ENCODE measurements at places on chromosomes 3 and 15.
A peak's percentile ranks its signal among the peaks of the same experiment; 100 is the strongest.

DNA sequence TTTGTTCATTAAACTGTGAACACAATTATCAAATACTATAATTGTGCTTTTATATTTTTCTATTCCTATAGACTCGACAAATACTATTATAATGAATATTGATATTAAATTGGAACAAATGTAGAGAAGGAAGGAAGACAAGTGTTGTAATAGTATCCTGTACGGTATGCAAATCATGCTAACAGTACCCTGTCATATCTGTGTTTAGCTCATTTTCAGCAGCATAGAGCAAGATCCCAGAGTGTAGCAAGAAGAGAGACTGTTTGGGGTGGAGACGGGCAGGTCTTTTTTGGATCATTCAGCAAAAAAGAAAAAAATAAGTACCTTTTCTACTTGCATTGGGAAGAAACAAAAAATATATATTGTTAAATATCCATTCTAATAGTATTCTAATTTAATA is 224.1 kb downstream of the TPRG1 start:
- no peak for DNase-seq

GRCh38 chr3:140509534-140509933 is 168.3 kb upstream of the TRIM42 start:
- DNase-seq = no peak

GRCh38 chr3:37995652-37996641 is 5.4 kb downstream of the VILL start:
- peak; percentile 35 for DNase-seq

GRCh38 chr15:92521624-92522008 is 127.9 kb downstream of the ST8SIA2 start:
- peak; percentile 44 for DNase-seq

DNA sequence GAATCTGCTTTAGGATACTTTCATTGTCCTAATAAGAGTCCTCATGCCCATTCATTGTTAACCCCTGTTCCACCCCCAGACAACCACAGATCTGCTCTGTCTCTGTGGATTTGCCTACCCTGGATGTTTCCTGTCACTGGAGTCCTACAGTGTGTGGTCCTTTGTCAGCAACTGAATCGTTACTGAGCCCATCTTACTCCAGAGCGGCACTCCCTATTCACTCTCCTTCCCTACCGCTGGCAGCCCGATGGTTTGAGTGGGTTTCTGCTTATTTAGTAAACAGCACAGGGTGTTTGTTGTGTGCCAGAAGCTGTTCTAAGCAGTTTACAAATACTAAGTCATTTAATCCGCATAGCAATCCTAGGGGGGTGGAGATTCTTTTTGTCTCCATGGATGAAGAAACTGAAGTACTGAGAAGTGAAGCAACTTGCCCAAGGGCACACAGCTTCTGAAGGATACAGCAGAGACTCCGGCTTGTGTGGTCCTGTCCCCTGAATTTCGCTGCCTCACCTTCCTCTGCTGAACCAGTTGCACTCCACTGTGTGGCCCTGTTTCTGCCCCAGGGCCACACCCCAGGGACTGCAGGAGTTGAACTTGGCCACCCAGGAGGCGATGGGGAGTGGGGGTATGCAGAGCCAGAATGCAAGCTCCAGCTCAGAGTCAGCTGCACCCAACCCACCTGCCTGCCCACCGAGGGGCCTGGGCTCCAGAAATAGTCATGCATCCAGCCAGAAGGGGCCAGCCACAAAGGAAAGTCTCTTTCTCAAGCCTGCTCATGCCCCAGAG is 56.5 kb upstream of the SLC6A1 start:
- no peak for DNase-seq

DNA sequence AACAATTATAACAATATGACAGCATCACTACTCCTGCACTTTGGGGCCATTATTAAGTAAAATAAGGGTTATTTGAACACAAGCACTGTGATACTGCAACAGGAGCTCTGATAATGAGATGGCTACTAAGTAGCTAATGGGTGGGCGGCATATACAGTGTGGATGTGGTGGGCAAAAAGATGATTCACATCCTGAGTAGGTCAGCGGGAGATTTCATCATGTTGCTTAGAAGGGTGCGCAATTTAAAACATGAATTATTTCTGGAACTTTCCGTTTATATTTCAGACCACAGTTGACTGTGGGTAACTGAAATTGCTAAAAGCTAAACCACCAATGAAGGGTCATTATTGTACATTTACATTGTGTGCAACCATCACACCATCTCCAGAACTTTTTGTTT is 42.3 kb downstream of the FBXO22 start:
- DNase-seq = no peak
